ENCODE measurements at places on chromosomes 7 and 10. TPM values are rescaled to one million over a fixed set of nuclear protein-coding genes. Genes with fewer than 3 reads are reported as not detected.

DYDC2 gene
- total RNA-seq: 4.2 TPM

PNLIPRP3 gene
- not detected for total RNA-seq

DNA sequence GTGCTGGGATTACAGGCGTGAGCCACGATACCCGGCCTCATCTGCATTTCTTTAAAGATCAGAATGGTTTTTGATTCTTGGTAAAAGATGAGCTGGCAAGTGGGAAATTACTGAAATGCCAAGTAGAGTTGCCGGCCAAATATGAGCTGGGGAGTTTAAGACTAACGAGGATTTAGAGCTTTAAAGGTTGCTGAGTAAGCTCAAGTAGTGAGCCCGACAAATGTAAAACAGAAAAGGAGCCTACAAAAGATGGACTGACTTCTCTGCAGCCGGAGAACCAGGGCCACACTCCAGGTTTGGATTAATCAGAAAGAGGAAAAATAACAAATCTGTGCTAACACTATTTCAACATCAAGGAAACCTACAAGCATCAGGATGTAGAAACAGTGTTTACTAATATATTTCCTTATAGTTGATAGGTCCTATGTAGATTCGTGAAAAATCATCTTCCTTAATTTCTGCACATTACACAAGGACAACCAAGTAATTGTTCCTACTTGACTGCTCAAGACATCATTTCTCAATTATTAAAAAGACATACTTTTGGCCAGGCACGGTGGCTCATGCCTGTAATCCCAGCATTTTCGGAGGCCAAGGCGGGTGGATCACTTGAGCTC is 49.6 kb downstream of the MPP7 start:
- no peak overlapping the region for H3K4me3 ChIP-seq
- no peak for DNase-seq
- no peaks in the 10 kb centered on the region for H3K36me3 ChIP-seq
- peaks cover 18% of the 10 kb centered on the region for H3K4me1 ChIP-seq
- no peaks in the 10 kb centered on the region for H3K27me3 ChIP-seq

DNA sequence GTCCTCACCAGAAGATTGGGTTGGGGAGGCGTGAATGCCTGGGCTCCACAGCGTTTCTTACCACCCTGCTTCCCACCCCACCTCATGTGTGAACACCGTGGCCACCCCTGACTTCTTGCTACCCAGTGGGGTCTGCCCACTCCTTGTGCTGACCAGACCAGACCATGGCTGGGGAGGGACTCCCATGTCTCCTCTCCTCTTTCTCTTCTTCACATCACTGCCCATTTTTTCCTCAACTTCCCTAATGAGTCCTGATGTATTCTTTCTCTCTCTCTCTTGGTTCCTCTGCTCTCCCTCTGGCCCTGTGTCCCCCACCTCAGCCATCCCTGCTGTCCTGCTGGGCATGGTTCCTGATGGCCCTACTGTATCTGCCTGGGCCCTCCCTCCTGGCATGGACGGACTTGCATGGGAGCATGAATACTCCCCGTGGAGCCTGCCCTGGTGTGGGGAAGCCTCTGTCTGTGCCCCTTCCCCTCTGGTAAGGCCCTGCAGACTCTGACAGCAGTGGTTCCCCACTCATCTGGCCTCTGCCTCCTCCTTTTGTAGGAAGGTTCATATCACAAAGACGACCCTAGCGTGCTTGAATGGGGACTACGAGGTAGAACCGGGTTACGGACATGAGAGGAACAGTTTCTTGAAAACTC is 85.5 kb downstream of the ADCY1 start:
- H3K4me1 ChIP-seq: no peaks in the 10 kb centered on the region
- no peak overlapping the region for H3K4me3 ChIP-seq
- H3K27ac ChIP-seq: no peak overlapping the region
- no peaks in the 10 kb centered on the region for H3K36me3 ChIP-seq
- H3K27me3 ChIP-seq: no peaks in the 10 kb centered on the region

DNA sequence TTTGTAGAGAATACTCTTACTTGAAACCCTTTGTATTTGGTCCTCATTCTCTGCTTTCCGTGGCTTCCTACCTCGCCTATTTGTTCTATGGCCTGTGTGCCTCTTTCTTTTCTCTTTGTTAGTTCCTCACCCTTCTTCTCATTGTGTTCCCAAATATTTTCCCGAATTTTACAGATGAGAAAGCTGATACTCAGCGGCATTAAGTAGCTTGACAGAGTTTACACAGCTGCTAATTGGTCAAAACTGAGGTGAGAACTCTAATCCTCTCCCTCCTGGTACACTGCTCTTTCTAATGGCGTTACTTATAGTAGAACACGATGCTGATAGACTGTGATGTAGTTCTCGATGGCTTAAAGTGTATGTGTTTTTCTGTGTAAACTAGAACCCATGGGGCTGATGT is 80.7 kb upstream of the HDAC9 start:
- no peaks in the 10 kb centered on the region for H3K36me3 ChIP-seq
- H3K4me3 ChIP-seq: no peak overlapping the region
- no peak overlapping the region for H3K27ac ChIP-seq
- no peak for DNase-seq

GRCh38 chr10:31098046-31098445 is 66.4 kb upstream of the ZNF438 start:
- no peak for DNase-seq
- H3K27ac ChIP-seq: no peak overlapping the region
- no peaks in the 10 kb centered on the region for H3K27me3 ChIP-seq

GRCh38 chr7:87448388-87448787 is 27.1 kb downstream of the ABCB4 start:
- no peak for DNase-seq
- H3K36me3 ChIP-seq: no peaks in the 10 kb centered on the region
- no peak overlapping the region for H3K4me3 ChIP-seq
- H3K4me1 ChIP-seq: no peaks in the 10 kb centered on the region
- H3K27me3 ChIP-seq: no peaks in the 10 kb centered on the region
- H3K27ac ChIP-seq: no peak overlapping the region

- no peaks in the 10 kb centered on the region for H3K27me3 ChIP-seq
- H3K27ac ChIP-seq: no peak overlapping the region
- no peak for DNase-seq
- H3K36me3 ChIP-seq: no peaks in the 10 kb centered on the region
- no peak overlapping the region for H3K4me3 ChIP-seq
- H3K4me1 ChIP-seq: peaks cover 8% of the 10 kb centered on the region
These were observed 171.9 kb downstream of the RPS24 start for GRCh38 chr10:78205457-78206016.

DNA sequence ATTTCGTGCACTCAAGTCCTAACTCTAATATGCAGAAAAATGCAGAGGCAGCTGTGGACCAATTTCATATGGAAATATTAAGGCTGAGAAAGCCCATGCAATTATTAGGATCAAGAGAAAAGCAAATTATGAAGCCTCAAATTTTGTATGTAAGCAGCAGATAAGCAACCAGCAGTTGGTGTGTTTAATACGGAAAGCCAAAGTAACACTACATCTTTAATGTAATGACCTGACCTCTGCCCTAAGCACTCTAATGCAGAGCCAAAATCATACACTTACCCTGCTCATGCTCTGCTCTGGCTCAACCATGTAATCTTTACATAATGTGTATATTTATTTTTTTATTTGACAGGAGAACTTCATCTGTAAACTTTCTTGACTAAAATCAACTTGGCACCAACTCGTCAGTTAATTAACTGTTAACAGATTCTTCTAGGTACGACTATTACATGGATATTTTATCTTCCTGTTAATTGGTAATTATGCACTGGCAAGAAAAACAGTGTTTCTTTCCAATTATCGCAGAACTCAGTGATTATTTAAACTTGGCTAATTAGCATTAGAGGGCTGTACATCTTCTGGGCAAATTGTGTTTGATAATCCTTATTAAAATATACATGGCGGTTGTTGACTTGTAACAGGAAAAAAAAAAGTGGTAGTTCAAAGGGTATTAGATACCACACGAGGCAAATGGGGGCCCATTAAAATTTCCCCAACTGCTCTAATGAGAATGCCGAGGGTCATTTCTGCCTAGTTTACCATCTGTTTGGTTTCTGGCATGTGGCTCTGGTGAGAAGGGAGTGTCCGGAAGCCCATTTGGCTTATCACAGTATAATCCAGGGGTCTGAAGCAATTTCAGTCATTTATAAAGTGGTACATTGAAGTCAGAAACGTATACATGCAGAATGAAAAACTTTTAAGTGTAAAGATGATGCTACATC is 94.5 kb downstream of the RELN start:
- no peaks in the 10 kb centered on the region for H3K36me3 ChIP-seq
- H3K27ac ChIP-seq: no peak overlapping the region
- H3K4me3 ChIP-seq: no peak overlapping the region
- H3K27me3 ChIP-seq: no peaks in the 10 kb centered on the region

- no peak overlapping the region for H3K4me3 ChIP-seq
- H3K4me1 ChIP-seq: no peaks in the 10 kb centered on the region
- no peak overlapping the region for H3K27ac ChIP-seq
- no peak for DNase-seq
- no peaks in the 10 kb centered on the region for H3K36me3 ChIP-seq
- H3K27me3 ChIP-seq: no peaks in the 10 kb centered on the region
These were observed 7.6 kb upstream of the TMEM248 start for GRCh38 chr7:66913118-66914037.

DNA sequence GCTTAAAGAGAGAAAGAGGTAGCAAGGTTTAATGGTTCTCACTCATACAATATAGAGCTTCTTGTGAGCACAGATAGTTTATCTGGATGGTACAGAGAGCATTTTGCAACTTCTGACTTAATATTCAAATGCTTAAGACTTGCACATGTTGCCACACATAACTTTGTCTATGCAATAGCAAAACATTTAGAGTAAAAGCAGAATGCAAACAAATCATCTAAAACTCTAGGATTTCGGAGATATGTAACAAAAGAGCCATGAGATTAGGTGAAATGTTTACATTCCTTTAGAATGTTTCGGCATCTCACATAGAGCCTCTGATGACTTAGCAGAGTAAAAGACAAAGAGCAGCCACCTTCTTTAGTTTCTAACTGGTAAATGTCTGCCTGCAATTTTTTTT is 717.1 kb upstream of the LRRN3 start:
- H3K4me3 ChIP-seq: no peak overlapping the region
- no peaks in the 10 kb centered on the region for H3K27me3 ChIP-seq
- DNase-seq: no peak
- no peak overlapping the region for H3K27ac ChIP-seq
- H3K36me3 ChIP-seq: no peaks in the 10 kb centered on the region

DNA sequence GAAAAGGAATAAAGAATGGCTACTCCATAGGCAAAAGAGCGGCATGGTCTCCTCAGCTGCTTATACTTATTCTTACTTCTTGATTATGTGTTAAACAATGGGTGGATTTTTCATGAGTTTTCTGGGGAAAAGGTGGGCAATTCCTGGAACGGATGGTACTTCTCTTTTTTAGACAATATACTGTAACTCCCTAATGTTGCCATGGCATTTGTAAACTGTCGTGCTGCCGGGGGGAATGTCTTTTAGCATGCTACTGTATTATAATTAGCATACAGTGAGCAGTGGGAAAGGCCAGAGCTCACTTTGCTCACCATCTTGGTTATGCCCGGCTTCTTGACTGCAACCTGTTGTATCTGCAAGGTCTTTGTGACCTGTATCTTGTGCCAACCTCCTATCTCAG is 372.1 kb upstream of the AKR1E2 start:
- H3K27ac ChIP-seq: no peak overlapping the region
- no peaks in the 10 kb centered on the region for H3K36me3 ChIP-seq
- no peaks in the 10 kb centered on the region for H3K4me1 ChIP-seq
- no peak overlapping the region for H3K4me3 ChIP-seq

GRCh38 chr10:49162063-49162462 is 26.1 kb downstream of the TMEM273 start:
- H3K4me1 ChIP-seq: no peaks in the 10 kb centered on the region
- H3K27me3 ChIP-seq: no peaks in the 10 kb centered on the region
- no peak overlapping the region for H3K4me3 ChIP-seq
- H3K27ac ChIP-seq: no peak overlapping the region
- no peak for DNase-seq
- H3K36me3 ChIP-seq: peaks cover 19% of the 10 kb centered on the region

DNA sequence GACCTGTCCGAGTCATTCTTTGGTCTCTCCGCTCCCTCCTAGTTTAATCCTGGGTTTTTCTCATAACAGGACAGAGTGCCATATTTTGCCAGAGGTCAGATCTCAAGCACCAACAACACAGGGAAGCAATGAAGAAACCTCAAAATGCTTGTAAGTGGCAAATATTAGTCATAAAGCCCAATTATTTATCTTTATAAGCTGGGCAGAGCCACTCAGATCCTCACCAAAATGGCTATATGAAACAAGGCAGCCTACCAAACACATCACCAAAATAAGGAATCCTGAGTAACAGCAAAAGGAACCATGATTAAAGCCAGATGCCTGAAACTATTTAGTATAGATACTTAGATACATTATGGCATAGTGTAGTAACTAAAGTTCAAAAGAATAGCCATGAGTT is 4.7 kb downstream of the ECD start:
- H3K27ac ChIP-seq: no peak overlapping the region
- no peaks in the 10 kb centered on the region for H3K27me3 ChIP-seq
- no peak for DNase-seq
- H3K36me3 ChIP-seq: peaks cover 51% of the 10 kb centered on the region
- no peak overlapping the region for H3K4me3 ChIP-seq
- peaks cover 55% of the 10 kb centered on the region for H3K4me1 ChIP-seq

GRCh38 chr10:78616125-78616695 is 452.6 kb upstream of the ZMIZ1 start:
- no peaks in the 10 kb centered on the region for H3K4me1 ChIP-seq
- H3K4me3 ChIP-seq: no peak overlapping the region
- no peaks in the 10 kb centered on the region for H3K27me3 ChIP-seq
- DNase-seq: no peak
- H3K36me3 ChIP-seq: no peaks in the 10 kb centered on the region

DNA sequence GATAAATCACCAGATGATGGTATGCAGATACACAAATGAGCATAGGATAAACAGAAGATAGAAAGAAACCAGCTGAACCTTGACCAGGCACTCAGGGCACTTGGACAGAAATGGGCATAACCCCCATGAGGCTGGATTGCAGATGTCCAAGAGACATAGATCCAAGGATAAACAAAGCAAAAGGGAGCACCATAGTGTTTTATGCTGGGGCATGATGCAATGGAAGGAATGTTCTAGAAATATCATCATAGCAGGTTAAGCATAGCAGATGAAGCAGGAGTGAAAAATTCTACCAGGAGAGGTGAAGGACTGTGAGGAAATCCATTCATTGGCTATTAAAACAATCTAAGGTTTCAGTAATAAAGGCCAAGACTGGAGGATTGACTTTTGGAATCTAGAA is 70.5 kb upstream of the TES start:
- H3K27me3 ChIP-seq: no peaks in the 10 kb centered on the region
- no peak overlapping the region for H3K4me3 ChIP-seq
- H3K27ac ChIP-seq: no peak overlapping the region
- H3K36me3 ChIP-seq: no peaks in the 10 kb centered on the region
- peaks cover 8% of the 10 kb centered on the region for H3K4me1 ChIP-seq
- no peak for DNase-seq

All from lower lobe of right lung (tissue), 2 donors.